Stimulated activated CD4-positive, alpha-beta T cell treated with anti-CD3 and anti-CD28 coated beads, TNF-alpha, amount 100 ng/mL, for 4 hours (primary cell): ENCODE measurements at places on chromosomes 2 and 18.

GRCh38 chr2:240632306-240632721, 7.0 kb downstream of the GPR35 start:
- DNase-seq: no peak

- DNase-seq: no peak
Observed at GRCh38 chr18:8994603-8995002, 107.9 kb upstream of the NDUFV2 start.

DNA sequence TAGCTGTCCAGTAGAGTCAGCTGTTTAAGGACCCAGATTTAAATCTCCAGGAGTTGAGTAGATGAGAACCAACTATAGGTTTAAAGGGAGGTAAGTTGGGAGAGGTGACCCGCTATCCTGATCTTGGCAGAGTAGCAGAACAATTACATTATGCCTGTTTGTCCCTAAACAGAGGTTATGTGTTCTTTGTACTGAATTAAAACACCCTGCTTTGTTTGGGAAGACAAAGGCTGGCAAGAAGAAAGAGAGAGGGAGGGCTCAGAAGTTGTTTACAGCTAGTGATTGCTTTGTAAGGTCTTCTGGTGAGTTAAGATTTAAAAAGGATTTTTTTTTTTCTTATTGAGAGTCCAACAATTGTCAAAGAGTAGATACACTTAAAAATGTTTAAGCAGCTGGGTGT, 37.3 kb downstream of the USP14 start:
- no peak for DNase-seq

GRCh38 chr2:119198240-119198840, 25.3 kb upstream of the STEAP3 start:
- no peak for DNase-seq

GRCh38 chr18:58676270-58676669, 5.0 kb downstream of the MALT1 start:
- no peak for DNase-seq

DNA sequence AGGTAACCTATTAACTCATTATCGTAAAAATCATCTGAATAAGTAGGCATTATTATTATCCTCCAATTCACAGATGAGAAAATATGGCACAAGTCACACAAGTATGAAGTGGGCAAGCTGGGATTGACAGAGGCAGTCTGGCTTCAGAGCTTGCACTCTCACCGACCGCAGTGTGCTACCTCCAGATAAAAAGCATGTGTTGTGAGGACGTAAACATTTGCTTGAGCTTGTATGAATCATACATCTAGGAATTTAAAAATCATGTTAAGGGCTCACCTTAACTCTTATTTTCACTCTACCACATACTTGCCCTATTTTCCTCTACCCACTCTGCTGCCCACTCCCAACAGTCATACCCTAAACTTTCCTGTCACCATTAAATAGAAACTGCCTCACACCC, 65.3 kb upstream of the AMMECR1L start:
- no peak for DNase-seq

- DNase-seq: peak; percentile 26
Observed at GRCh38 chr2:16665748-16666448, at the start of gene CYRIA. Gene CYRIA (minus strand): TSS chr2:16665834. CDS start chr2:16588119, 77,715 bp downstream.

GRCh38 chr2:46198966-46199365, 98.2 kb upstream of the EPAS1 start:
- DNase-seq: no peak

GRCh38 chr18:76979111-76979751, 153.4 kb downstream of the MBP start:
- DNase-seq: no peak

DNA sequence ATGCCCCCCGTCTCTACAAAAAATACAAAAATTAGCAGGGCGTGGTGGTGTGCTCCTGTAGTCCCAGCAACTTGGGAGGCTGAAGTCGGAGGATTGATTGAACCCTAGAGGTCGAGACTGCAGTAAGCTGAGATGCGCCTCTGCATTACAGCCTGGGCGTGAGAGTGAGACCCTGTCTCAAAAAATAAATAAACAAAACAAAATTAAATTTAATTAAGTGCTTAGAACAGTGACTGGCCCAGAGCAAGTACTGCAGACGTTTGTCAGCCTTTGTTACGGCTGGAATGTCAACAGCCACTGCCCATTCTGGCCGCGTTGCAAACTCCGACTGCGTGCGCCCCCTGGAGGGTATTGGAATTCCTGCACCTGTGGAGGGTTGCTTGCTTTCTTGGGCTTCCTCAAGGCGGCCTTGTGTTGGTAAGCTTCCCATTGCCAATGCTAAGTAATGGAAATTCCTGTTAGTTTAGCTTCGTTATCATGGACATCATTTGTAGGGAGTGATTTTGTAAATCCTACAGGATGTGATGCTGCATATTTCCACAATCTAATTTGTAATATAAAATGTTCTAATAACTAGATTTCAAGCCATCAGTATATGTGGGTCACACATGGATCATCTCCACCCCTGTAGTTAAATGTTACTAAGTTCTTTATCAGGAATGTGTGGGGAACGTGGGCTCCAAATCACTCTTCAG, 15.9 kb upstream of the ATP6V1B1 start:
- DNase-seq: peak; percentile 66

DNA sequence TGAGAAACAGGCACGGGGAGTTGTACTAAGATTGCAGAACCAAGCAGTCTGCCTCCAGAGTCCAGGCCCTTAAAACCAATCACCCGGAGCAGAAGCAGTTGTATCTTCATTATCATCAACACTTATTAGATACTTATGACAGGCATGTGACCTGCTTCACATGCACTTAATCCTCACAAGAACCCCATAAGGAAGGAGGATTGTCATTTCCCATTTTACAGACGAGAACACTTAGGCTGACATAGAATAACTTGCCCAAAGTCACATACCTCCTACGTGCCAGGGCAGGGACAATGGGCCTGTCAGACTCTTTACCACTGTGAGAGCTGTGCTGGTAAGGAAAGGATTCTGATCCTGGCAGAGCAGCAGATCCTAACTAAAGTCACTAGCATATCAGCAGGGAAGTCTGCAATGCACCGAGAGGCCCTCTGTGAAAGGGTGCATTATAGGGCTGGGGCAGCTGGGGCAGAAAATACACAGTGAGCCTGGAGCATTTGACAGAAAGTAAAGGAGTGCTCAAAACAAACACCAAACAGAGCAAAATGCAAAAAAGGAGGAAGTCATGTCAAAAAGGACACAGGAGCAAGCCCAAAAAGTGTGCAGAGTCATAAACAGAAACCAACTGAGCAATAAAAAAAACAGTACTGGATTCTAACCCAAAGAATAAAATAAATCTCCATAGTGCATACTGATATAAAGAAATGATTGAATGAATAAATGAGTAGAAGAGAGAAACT, 55.9 kb upstream of the SP3 start:
- DNase-seq: no peak

DNA sequence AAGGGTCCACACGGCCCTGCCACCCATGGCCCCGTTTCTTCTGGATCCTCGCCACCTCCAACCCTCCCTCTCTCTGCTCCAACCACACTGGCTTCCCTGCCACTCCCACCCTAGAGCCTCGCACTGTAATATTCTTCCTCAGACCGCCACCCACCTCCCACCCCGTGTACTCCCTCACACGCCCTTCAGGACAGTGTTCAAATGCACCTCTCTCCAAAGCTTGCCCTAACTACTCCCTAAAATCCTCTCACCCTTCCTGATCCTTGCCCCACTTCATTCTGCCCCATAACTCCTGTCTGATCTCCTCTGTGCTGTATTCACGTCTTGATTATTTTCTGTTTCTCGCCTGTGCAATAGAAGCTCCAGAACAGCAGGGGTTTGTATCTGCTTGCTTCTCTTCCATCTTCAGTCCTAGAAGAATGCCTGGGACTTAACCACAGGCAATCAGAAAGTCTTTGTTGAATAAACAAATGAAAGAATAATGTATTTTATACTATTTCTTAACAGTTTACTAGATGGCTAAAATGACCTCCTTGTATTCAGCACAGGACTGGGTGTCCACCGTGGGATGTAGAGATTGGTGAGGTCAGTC, 25.5 kb downstream of the EPB41L3 start:
- DNase-seq: no peak

DNA sequence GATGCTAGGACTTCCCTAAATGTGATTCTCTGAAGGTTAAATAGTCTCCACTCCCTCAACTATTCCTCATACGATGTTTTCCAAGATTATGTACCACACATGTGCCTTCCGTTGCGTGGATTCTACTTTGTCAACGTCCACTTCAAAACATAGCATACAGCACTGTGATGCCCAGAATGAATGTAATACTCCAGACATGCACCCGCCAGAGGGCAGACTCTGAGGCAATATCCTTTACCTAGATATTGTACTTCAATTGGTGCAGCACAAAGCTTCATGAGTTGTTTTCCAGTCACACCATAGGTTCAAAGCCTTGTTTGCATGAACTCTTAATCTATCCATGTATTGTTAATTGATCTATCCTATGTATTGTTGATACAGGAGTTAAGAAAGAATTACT, 201.0 kb upstream of the NABP1 start:
- no peak for DNase-seq

GRCh38 chr18:65146482-65147021, 604.3 kb upstream of the CDH7 start:
- no peak for DNase-seq

DNA sequence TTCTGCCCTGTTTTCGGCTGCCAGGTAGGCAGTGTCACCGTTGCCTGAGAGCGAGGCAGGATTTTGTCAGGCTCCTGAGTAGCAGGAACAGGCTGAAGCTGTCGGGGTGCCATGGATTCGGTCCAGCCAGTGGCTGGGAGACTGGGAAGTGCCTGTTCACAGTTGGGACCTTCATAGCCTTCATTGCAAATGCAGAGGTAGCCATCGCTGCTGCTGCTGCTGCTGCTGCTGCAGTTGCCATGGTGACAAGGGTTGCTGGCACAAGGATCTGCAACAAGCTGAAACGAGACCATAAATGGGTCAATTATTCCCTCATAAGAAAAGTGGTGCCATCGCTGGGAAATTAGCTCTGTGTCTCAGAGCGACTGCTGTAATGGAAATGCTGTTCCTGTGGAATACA, 122.7 kb downstream of the DNER start:
- no peak for DNase-seq

- no peak for DNase-seq
Observed at GRCh38 chr18:48194591-48195181, 214.5 kb downstream of the ZBTB7C start.

GRCh38 chr2:233395687-233396086, 41.4 kb downstream of the DGKD start:
- DNase-seq: no peak

- DNase-seq: no peak
Observed at GRCh38 chr2:161991991-161992390, 82.0 kb downstream of the DPP4 start.

DNA sequence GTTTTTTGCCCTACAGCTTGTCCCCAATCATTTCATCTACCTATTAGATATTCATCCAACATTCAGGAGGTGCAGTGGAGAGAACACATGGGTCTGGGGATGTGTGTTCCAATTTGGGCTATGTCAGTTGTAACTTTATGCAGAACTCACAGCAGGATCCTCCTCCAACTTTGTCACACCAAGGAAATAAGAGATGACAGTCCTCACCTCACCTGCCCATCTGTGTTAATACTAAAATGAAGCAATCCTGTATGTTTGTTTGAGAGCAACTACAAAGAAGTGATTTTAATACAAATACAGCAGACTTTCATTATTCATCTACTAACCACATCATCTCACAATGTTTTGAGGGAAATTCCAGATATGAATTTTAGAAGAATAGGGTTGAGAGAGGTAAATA, 126.7 kb downstream of the ARHGAP15 start:
- no peak for DNase-seq

GRCh38 chr18:2513616-2514015, 57.7 kb downstream of the METTL4 start:
- DNase-seq: no peak

DNA sequence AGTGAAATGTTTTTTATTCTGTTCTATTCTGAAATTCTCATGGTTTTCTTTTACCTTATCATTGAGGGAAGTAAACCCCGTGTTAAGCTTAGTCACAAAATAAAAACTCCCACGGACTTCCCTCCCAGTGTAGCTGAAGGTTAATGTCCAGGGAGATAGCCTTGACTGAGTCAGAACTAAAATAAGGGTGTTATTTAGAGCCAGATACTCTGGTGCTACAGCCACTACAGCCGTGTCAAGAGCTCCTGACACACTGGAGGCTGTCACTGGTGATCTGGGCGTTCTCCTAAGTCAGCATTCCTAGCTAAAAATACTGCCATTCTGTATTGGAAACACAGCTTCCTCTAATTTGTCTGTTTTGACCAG, 82.0 kb upstream of the RANBP2 start:
- no peak for DNase-seq
